ENCODE measurements at places on chromosomes 12 and 14. TPM values are rescaled to one million over a fixed set of nuclear protein-coding genes. Genes with fewer than 3 reads are reported as not detected.

NOPCHAP1 gene
- total RNA-seq: 39.4 TPM

MYH6 gene
- total RNA-seq: not detected

TCL1B gene
- not detected for total RNA-seq

- peaks cover 11% of the 10 kb centered on the region for H3K27me3 ChIP-seq
- DNase-seq: no peak
- H3K27ac ChIP-seq: no peak overlapping the region
Measured at GRCh38 chr14:103023881-103024473, 33.4 kb downstream of the CDC42BPB start.

DNA sequence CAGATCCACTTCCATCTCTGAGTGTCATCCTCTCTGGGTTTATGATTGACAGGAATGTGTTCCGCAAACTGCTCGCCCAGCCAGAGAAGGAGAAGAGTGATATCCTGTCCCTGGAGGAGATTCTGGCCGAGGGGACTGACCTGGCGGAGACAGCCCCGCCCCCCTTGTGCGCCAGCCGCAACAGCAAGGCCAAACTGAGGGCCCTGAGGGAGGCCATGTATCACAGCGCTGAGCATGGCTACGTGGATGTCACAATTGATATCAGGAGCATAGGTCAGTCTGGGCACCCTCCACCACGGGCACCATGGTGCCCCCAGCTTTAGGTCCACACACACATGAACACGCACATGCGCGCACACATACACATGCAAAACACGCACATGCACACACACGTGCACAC lies 67.5 kb upstream of the PWP1 start:
- no peak for DNase-seq
- H3K36me3 ChIP-seq: peaks cover 15% of the 10 kb centered on the region
- H3K27ac ChIP-seq: no peak overlapping the region

DPY19L2 gene
- total RNA-seq: 6.4 TPM

ACVRL1 gene
- not detected for total RNA-seq

- no peak overlapping the region for H3K27ac ChIP-seq
- no peaks in the 10 kb centered on the region for H3K4me1 ChIP-seq
- no peaks in the 10 kb centered on the region for H3K36me3 ChIP-seq
- no peak for DNase-seq
Measured at GRCh38 chr14:24875991-24876878, 173.7 kb downstream of the STXBP6 start.
